CD4-positive, alpha-beta T cell treated with Interleukin-21 for 1 hour (primary cell): ENCODE measurements at places on chromosomes 13 and 19.

DNA sequence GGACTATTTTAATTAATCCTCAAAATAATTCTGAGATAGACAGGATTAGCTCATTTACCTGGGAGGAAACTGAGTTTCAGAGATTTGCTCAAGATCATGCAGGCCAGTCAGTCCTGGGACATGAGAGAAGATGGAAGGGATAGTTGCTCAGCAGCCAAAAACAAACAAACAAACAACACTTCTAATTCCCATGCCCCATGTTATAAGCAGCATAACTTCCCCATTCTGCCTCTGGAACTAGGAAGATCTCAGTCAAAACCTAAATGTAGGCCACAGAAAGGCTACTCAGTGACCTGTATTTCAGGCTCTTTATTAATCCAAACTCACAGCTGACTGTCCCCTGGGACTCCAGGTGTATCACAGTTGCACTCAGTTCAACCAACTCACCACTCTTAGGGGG, 489.2 kb upstream of the NBEA start:
- no peak for DNase-seq

DNA sequence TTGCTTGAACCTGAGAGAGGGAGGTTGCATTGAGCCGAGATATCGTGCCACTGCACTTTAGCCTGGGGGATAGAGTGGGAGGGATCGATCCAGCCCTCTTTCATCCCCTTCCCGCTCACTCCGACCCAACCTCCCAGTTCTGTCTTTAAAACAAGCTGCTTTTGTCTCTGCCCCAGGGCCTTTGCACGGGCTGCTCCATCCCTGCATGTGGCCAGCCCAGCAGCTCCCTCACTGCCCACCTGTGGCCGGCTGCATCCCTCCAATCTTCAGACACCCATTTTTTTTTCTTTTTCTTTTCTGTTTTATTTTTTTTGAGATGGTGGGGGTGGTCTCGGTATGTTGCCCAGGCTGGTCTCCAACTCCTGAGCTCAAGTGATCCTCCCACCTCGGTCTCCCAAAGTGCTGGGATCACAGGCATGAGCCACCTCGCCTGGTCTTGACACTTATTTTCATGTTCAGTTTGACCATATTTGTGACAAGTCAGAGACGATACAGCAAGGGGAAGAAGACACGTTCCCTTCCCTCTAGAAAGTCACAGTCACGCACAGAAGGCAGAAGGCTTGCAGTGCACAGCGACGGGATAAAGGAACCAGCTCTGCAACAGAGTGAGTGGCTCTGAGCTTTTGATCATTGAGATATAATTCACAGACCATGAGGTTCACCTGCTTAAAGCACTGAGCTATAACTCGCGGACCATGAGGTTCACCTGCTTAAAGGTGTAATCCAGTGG, 31.8 kb downstream of the EFNA2 start:
- no peak for DNase-seq

DNA sequence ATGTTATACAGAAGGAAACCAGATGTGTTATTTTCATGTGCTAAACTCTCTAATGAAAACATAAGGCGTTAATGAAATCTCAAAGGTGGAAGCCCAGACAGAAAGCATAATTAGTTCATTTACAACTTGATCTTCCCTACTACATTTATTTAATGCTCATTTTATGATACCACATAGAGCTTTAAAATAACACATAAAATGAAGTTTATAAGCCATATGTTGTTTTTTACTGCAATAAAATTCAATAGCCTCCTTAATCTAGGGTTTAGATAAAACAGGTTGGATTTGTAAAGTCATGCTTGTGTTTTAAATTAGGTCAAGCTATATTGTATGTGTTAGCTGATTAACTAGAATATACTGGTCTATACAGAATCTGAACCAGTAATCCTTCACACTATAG, 81.2 kb downstream of the TNFRSF19 start:
- DNase-seq = no peak

- DNase-seq = no peak
Observed at GRCh38 chr13:52695856-52696255, 43.2 kb downstream of the SUGT1 start.

DNA sequence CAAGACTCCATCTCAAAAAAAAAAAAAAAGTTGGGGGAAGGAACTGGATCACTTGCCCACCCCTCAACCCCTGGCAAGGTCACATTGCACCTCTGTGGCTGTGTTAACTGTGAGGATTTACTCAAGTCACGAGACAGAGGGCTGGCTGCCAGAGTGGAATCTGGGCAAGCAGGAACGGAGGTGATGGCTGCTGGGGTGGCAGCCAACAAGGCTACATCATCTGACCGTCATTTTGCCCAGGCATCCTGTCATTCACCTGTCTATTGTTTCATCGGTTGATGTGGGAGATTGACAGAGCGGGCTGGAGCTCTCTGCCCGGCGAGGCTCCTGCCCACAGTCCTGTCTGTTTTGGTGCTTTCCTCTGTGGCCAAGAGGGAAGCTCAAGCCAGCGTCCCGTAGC, 75.7 kb downstream of the DPF1 start:
- no peak for DNase-seq

GRCh38 chr13:90500569-90500968, 846.9 kb upstream of the MIR17HG start:
- DNase-seq = no peak

- no peak for DNase-seq
Observed at GRCh38 chr19:6185093-6185834, 49.8 kb downstream of the ACSBG2 start.

GRCh38 chr13:19158006-19158405, 23.6 kb downstream of the TUBA3C start:
- no peak for DNase-seq
